DND-41 (cell line): ENCODE measurements at places on chromosomes 2 and 18.

DNA sequence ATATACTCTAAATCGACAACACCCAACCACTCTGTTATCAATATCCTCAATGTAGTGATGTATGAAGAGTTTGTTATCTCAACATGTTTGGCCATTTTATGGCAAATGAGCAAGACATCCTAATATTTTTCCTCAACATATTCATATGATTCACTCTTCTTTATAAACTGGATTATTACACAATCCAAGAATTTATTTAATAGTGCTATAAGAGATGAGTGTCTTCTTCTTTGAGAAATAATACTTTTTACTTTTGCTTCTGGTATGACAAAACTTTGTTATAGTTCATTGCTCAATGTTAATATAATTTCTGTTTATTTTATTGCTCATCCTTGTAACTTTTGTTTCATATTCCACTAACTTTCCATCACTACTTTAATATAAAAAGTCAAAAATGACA, 44.3 kb downstream of the SCN9A start:
- DNase-seq = no peak

DNA sequence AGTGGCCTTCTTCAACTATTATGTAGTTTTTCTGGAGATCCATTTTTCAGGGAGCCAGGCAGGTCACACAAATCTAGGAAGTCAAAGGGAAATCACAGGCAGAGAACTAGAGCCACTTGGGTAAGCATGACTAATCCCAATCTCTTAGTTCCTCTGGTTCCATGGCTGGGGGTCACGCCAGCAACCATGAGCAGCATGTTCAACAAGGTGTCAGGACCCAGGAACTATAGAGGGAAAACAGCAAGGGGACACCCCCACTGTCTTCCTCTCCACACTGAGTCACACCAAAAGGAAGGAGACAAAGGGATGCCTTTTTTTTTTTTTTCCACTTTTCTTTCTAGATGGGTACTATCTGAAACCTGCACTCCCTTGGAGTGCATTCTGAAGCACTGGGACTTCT, 250.9 kb downstream of the OTX1 start:
- DNase-seq = peak; percentile 47

DNA sequence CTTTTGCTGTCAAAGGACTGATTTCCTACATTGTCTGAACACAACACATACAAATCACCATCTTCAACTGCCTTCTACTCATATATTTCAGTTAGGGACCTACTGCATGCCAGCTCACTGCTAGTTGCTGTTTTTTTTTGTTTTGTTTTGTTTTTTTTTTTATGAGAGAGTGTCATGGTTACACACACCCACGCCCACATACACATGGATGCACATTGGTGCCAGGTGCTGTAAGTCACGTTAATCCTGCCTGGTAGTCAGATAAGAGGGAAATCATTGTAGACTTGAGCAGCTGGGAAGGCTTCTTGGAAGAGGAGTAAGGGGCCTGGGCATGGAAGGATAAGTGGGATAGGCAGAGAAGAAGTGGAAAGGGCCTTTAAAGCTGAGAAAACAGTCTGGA, 209.9 kb downstream of the TDRD15 start:
- DNase-seq = no peak

GRCh38 chr2:145091967-145092366, 572.0 kb upstream of the ZEB2 start:
- no peak for DNase-seq

- DNase-seq = no peak
These were observed 503.7 kb upstream of the SLC8A1 start for GRCh38 chr2:40955635-40956034.

GRCh38 chr18:31197676-31198075, 35.0 kb upstream of the DSC1 start:
- DNase-seq = no peak

DNA sequence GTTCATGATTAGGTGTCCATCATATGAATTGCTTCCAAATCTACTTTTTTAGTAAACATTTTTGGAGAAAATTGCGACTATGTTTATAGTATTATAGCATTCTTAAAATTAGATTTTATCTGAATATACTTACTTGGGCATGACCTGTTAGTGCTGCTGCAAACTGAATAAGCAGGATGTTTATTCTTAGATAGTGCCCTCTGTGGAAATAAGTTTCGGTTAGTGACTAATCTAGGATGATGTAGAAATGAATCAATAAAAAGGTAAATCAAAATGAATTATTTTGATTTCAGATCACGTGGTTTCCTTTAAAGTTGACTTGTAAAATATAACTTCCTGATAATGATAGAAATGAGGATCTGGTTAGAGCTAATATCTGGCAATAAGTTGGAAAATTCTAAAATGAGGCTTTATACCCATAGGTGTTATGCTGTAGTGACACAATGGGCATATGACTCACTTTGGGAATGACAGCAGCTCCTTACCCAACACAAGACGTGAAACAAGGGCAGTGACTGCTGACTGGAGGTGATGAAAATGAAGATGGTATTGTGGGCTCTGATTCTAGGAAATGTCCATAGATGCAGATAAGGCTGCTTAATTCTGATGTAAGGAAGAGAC, 165.8 kb upstream of the TCF4 start:
- no peak for DNase-seq

- DNase-seq = peak; percentile 97
These were observed at the start of gene TAF1B for GRCh38 chr2:9843229-9844035. Gene TAF1B (plus strand): TSS chr2:9843474. CDS start chr2:9843542, 68 bp downstream.

DNA sequence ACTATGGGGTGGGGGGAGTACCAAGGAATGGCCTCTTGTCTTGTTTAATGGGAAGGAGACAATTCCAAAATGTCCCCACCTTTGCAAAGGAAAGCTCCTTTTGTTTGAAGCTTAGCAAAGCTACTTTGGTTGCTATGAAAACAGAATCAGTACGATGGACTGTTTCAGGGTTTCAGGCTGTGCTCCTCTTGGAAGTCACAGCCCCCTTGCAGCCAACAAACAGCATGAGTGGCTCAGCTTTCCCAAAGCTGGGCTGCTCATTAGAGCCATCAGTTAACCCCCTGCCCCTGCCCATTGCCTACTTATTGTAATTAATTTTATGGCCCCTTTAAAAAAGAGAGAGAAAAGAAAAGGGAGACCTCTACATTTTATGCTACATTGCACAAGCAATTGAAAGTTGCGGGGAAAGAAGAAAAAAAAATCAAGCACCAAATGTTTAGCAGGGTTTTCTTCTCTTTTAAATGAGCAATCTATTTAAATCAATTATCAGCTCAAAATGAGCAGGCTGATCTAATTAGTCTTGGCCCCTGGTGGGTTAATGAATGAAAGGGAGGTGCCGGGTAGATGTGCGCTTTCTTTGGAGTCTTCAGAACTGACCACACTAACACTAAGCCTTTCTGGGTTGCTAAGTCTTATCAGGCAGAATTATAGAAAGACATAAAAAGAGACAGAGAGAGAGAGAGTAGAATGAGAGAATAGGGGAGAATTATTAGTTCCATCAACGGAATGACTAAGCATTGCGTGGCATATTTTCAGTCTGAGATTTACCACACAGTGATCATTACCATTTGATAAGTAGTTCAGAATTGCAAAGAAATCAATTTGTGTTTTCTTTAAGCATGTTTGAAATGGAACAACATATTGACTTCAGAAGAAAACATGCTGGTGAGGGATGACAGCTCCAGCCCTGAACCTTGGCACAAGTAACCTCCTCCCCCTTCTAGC, 284.9 kb downstream of the INSIG2 start:
- DNase-seq = no peak

- DNase-seq = peak; percentile 57
These were observed 633 bp downstream of the MALT1 start for GRCh38 chr18:58671632-58672564.

GRCh38 chr2:64214281-64215115, 70.3 kb upstream of the PELI1 start:
- no peak for DNase-seq

DNA sequence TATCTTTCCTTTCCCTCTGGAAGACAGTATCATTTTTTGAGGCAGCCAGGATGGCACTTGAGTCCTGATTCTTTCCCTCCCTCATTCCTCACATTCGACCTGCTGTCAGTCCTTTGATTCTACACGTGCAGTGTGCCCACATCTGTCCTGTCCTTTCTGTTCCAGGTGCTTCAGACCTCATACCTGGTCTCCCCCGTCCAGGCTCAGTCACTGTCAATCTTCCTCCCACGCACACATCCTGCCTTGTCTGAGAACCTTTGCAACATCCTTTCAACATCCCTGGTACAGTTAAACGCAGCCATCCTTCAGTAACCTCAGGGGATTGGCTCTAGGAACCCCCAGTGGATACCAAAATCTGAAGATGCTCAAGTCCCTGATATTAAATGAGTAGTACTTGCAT, 10.1 kb downstream of the BCL2 start:
- DNase-seq = no peak

DNA sequence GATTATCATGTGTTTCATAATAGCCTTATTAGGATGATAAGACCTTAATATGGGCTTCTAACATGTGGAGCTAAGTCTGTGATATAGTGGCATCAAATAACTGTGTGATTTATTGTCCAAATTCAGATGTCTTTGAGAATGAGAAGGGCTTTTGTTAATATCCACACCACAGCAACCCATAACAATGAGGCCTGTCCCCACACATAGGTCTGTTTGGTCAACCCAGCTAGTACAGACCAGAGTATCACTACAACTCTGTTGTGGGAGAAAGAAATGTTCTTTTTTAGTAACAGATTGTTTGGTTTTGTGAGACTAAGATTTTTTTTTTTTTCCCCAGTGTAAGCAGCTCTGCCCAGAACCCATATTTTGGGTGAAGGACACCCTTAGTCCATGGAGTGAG, 439.2 kb downstream of the PIK3C3 start:
- no peak for DNase-seq

- DNase-seq = no peak
These were observed 122.1 kb downstream of the EML6 start for GRCh38 chr2:54845514-54845913.

DNA sequence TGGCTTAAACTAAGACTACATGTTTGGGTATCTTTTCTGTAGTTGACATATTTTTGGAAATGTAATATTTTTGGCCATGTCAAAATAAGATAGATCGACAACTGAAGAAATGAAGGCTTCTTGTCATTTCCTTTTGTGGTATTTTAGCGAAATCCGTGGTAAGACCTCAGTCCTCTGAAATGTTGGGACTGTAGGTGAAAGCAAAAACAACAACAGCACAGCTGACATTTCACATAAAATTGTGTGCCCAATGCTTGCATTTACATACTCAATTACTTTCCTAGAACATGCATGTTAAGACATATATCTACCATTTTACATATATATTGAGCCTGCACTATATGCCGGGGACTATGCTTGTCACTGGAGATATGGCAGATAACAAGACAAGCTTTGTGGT, 50.2 kb downstream of the SPP2 start:
- DNase-seq = peak; percentile 18

- no peak for DNase-seq
These were observed 138.0 kb downstream of the ZFP36L2 start for GRCh38 chr2:43088143-43089073.

- DNase-seq = no peak
These were observed 22.3 kb downstream of the EFEMP1 start for GRCh38 chr2:55901322-55901721.

DNA sequence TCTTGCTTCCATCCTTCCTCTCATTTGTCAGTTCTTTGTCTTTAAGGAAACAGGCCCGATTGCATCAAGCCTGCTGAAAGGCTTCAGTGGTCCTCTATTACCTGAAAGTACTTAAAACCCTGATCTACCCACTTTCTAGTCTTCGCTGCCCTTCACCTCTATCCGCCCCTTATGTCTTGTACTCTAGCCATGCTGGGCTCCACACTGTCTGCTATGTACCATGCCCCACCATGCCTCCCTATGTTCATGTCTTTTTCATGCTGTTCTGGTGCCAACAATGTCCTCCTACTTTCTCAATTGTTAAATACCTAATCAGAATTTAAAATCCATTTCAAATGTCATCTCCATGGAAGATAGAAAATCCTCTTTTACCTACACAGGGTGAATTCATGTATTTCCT, 28.2 kb downstream of the CRYGD start:
- no peak for DNase-seq

- DNase-seq = no peak
These were observed 38.3 kb downstream of the NXPH2 start for GRCh38 chr2:138741851-138742250.

DNA sequence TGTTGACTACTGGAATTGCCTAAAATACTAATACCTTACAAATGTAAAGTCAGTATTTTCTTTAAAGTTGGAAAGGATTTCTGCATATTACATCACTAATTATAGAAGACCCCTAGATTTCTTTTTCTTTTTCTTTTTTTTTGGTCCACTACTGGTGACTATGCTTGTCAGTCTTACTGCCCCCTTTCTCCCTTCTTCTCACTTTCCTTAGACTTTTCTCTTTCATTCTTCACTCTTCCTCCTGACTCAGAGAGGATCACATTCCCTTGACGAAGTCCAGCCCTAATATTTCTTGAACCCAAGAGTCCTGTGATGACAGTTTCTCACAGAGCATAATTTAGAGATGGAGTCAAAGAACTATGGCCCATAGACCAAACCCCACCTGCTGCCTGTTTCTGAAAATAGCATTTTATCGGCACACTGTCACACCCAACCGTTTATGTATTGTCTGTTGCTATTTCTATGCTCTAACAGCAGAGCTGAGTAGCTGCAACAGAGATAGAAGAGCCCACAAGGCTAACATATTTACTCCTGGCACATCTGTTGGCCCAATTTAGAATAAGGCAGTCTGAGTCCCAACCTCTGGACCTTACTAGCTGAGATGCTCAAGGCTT, 40.6 kb upstream of the RIOK3 start:
- no peak for DNase-seq

GRCh38 chr2:9001778-9002177, 1.7 kb downstream of the MBOAT2 start:
- DNase-seq = no peak
